ENCODE measurements at places on chromosomes 16 and 17.
A peak's percentile ranks its signal among the peaks of the same experiment; 100 is the strongest.

- peak; percentile 30 for DNase-seq
Observed at GRCh38 chr17:21452377-21453143, 76.4 kb downstream of the KCNJ12 start.

DNA sequence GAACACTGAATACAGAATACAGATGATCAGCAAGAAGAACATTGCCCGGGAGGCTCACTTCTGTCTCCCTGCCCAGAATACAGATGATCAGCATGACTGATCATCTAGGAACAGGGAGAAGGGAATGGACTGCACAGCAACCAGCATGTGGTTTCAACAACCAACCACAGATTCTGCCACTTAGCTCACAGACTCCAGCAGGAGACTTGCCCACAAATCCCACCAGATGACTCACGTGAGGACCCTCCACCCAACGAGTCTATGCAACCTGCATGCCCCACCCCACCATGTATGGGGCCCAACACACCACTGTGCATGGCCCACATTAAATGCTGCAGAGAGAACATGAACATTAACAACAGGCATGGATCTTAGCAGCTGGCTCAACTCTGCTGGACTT is 36.1 kb upstream of the ALOX12 start:
- no peak for DNase-seq

DNA sequence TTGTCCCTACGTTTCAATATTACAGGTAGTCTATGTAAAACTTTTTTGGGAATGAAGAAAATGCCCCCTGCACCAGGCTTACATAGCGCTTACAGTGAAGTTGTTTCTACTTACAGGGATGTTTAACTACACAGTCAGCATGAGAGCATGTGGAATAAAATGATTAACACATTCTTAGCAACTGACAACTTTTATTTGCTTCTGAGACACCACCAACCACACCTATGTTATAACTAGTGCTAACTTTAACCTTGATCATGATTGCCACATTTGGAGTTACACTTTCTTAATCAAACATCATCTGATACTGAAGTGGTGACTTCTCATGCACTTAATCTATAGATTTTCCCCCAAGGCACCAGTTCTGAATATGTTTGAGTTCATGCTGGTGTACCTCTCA is 20.3 kb upstream of the ZNF267 start:
- no peak for DNase-seq

DNA sequence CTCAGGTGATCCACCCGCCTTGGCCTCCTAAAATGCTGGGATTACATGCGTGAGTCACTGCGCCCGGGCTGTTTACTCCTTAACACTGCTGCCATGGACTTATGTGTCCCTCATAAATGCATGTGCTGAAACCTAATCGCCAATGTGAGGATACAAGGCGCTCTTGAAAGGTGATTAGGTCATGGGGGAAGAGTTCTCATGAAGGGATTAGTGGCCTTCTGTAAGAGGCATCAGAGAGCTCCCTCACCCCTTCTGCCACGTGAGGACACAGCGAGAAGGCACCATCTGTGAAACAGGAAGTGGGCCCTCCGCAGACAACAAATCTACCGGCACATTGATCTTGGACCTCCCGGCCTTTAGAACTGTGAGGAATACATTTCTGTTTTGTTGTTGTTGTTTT is 19.1 kb downstream of the ITPRIPL2 start:
- DNase-seq: no peak

GRCh38 chr17:40614431-40615067 is 33.1 kb downstream of the SMARCE1 start:
- DNase-seq: no peak

DNA sequence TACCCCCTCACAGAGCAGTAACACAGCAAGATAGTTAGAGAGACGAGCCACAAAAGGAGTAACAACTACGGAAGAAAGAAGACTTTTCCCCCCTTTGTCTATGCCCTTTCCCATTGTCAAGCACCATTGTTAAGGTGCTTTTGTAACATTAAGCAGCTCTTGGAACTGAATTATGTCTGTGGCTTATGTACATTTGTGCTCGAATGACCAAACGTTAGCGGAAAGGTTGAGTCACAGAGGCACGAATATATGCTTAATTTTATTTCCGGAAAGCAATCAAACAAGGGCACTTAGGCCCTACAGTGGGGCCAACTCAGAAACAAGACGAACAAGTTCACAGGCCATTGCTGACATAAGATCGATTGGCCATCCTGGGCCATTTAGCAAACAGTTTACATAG is 109.5 kb downstream of the ANKFN1 start:
- DNase-seq: no peak

DNA sequence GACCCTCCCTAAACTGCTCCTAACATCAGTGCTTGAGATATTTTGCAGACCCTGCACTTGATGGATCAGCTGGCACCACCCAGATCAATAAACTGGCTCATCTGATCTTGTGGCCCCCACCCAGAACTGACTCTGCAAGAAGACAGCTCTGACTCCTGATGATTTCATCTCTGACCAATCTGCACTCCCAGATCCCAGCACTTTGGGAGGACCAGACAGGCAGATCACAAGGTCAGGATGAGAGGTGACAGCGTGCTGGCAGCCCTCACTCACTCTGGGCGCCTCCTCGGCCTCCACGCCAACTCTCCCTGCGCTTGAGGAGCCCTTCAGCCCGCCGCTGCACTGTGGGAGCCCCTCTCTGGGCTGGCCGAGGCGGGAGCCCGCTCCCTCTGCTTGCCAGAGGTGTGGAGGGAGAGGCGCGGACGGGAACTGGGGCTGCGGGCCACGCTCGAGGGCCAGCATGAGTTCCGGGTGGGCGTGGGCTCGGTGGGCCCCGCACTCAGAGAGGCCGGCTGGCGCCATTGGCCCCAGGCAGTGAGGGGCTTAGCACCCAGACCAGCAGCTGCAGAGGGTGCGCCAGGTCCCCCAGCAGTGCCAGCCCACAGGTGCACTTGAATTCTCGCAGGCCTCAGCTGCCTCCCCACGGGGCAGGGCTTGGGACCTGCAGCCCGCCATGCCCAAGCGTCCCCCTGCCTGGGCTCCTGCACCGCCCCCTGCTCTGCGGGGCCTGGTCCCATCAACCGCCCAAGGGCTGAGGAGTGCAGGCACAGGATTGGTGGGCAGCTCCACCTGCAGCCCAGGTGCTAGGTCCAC is 2.4 kb upstream of the C16orf54 start:
- no peak for DNase-seq

DNA sequence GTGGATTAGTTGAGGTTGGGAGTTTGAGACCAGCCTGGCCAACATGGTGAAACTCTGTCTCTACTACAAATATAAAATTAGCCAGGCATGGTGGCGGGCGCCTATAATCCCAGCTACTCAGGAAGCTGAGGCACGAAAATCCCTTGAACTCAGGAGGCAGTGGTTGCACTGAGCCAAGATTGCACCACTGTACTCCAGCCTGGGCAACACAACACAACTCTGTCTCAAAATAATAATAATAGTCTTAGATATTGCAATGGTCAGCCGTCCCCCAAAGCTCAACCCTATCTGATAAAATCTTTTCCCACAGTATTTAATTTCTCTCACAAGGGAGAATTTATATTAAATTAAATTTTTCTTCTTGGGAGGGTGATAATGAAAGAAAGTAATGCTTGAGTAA is 169.6 kb downstream of the XYLT1 start:
- DNase-seq: no peak

GRCh38 chr17:46738544-46738943 is 79.9 kb downstream of the WNT3 start:
- no peak for DNase-seq

GRCh38 chr16:58577141-58577540 is 52.5 kb downstream of the CNOT1 start:
- no peak for DNase-seq

GRCh38 chr17:49390548-49391324 is 23.9 kb downstream of the PHB1 start:
- no peak for DNase-seq

DNA sequence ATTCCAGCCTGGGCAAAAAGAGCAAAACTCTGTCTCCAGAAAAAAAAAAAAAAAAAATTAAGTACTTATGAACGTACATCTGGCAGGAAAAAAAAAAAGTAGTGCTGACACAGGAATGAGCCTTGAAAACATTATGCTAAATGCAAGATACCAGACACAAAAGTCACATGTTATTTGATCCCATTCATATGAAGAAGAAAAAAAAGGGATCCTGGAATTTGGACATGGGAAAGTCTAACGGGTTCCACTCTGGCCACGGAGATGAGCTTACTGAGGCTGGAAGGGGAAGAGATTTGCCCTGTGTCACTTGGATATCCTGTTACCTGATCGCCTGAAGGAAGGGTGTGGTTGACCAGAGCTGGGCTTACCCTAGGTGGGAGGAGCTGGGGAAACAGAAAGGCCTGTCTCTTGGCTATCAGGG is 251.9 kb downstream of the PARN start:
- no peak for DNase-seq

DNA sequence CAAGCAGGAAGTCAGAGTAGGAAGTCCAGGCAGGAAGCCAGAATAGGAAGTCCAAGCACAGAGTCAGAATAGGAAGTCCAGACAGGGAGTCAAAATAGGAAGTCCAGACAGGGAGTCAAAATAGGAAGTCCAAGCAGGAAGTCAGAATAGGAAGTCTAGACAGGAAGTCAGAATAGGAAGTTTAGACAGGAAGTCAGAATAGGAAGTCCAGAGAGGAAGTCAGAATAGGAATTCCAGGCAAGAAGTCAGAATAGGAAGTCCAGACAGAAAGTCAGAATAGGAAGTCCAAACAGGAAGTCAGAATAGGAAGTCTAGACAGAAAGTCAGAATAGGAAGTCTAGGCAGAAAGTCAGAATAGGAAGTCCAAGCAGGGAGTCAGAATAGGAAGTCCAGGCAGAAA is 105.3 kb upstream of the C16orf82 start:
- DNase-seq: no peak

GRCh38 chr16:51429041-51429440 is 278.0 kb upstream of the SALL1 start:
- DNase-seq: no peak

DNA sequence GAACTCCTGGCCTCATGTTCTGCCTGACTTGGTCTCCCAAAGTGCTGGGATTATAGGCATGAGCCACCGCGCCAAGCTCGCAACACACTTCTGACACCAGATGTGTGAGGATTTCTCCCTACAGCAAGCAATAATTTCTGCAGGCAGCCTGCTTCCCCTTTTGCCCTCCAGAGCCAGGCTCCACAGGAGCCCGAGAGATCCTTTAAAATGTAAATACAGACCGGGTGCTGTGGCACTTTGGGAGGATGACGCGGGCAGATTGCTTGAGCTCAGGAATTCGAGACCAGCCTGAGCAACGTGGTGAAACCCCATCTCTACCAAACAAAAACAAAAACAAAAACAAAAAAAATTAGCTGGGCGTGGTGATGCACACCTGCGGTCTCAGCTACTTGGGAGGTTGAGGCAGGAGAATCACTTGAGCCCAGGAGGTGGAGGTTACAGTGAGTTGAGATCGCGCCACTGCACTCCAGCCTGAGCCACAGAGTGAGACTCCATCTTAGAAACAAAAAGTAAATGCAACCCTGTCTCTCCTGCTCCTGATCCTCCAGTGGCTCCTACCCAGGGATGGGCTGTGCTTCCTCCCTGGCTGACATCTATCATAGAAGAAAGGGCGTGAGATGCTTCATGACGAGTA is 14.7 kb downstream of the C16orf96 start:
- DNase-seq: no peak

DNA sequence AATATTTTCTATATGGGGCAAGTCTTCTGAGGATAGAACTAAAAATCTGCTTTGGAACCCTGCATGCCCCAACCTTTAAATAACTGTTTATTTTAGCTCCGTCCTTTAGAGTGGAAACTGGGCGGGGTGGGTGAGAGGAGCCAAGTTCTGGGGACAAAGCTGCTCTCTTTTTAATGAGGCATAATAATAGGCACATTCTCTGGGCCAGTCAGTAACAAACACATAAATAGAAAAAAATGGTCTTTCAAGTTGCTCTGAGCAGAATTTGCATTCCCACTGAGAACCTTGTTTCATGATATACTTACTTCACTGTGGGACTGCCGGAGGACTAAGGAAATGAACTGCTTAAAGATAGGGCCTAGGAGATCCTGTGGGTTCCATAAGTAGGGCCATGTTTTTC is 51.5 kb downstream of the KNOP1 start:
- no peak for DNase-seq

DNA sequence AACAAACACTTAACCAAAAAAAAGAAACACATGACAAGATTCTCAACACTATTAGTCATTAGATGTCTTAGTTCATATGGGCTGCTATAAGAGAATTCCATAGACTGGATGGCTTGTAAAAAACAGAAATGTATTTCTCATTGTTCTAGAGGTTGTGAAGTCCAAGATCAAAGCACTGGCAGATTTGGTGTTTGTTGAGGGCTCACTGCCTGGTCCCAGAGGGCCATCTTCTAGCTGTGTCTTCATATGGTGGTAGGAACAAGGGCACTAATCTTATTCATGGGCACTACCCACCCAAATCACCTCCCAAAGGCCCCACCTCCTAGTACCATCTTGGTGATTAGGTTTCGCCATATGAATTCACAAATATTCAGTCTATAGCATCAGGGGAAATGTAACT is 162.5 kb upstream of the SDK2 start:
- no peak for DNase-seq

DNA sequence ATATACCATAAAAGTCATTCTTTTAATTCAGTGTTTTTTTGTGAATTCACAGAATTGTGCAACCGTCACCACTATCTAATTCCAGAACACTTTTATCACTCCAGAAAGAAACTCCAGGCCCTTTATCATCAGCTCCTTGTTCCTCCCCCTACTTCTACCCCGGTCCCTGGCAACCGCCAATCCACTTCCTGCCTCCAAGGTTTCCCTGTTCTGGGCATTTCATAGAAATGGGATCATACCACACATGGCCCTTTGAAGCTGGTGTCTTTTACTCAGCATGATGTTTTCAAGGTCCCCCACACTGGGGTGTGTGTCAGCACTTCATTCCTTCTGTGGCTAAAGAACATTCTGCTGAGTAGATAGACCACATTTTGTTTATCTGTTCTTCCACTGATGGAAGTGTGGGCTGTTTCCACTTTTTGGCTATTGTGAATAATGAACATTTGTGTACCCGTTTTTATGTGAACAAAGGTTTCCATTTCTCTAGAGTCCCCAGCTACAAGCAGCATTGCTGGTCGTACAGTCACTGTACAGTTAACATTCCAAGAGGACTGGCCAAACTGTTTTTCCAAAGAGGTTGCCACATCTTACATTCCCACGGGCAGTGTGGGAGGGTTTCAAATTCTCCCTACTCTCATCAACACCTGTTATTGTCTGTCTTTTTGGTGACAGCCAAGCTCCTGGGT is 75.8 kb upstream of the ZNF469 start:
- no peak for DNase-seq

GRCh38 chr16:66740533-66740932 is 10.9 kb downstream of the DYNC1LI2 start:
- no peak for DNase-seq

All from stimulated activated CD4-positive, alpha-beta T cell treated with anti-CD3 and anti-CD28 coated beads, Interleukin-4, amount 100 ng/mL, for 1 hour (primary cell).